Stimulated activated CD4-positive, alpha-beta T cell treated with anti-CD3 and anti-CD28 coated beads, Interleukin-15, amount 100 ng/mL, for 1 hour (primary cell): ENCODE measurements at places on chromosomes 11 and 22.

DNA sequence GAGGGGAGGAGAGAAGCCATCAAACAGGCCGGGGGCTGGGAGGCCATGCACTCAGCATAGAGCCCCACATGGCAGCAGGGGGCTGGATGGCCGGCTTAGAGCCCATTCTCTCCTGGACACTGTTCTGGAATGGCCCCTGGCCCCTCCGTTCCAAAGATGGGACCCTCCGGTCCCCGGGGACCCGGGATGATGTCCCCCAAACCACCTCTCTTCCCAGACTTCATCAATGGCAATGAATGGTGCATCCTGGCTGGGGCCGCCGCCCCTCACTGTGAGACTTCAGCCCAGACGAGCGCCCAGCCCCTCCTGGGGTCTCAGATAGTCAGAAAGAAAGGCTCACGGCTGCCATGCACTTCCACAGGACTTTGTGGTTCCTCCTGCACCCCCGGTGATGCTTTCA lies 13.8 kb upstream of the RTN4R start:
- no peak for DNase-seq

GRCh38 chr11:44133335-44133946 lies 38.0 kb downstream of the EXT2 start:
- no peak for DNase-seq

DNA sequence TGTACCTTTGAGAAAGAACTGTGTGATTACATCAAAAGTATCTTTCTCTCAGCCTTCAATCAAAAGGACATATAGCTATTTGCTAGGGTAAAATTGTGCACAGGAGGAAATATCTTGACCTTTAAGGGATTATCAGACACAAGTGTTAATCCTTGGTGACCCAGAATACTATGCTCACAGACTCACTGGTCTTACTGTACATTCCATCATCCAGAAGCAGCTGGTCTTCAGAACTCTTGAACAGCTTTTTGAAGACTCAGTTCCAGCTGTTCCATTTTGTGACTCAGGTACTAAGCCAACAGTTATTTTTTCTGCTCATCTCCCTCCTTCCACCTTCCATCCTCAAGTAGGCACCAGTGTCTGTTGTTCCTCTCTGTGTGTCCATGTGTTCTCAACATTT lies 19.8 kb downstream of the ZBED5 start:
- no peak for DNase-seq

DNA sequence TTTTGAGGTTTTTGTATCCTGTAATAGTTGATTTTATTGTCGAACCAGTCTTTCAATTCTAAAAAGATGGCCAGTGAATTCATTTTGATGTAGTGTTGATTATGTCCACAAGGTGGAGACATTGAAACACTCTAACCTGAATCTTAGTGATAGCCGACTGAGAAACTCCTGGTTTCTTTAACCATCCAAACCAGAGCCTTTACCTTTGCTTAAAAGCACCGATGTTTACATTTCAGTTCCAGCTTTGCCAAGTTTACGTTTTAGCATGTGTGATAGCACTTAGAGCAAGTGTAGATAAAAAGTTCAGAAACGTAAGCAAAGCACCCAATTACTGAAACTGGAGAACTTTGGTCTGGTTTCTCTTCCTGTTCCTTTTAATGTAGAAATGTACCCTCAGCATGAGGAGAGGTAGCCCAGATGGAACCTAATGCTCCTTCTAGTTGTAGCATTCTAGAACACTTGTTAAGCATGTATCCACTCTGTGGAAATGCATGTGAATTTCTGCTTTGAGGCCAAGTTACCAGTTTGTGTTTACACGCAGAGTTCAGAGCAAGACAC lies 208.6 kb downstream of the DBX1 start:
- no peak for DNase-seq

- no peak for DNase-seq
Measured at GRCh38 chr11:17544181-17544622, at the start of gene USH1C. TSS of gene USH1C (minus strand) at chr11:17544416. CDS start at chr11:17544307, 109 bp downstream.

DNA sequence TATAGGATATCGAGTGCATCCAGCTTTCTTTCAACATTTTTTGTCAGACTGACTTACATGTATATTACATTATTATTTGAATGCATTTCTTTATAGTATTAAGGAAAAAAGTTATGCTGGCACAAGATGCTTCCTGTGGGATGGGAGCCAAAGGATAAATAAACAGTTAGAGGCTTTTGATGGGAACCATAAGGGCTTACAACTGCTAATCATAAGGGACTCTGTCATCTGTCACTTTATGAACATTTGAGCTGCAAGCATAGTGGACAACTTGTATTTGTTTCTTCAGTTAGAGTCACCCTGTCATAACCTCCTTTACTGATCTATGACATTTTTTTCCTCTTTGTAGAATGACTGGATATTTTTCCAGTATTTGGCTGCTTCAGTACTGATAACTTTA lies 132.4 kb upstream of the CHORDC1 start:
- no peak for DNase-seq

GRCh38 chr22:43446916-43447315 lies 35.1 kb downstream of the MPPED1 start:
- DNase-seq = no peak

GRCh38 chr11:20211691-20212090 lies 51.4 kb upstream of the DBX1 start:
- DNase-seq = no peak

DNA sequence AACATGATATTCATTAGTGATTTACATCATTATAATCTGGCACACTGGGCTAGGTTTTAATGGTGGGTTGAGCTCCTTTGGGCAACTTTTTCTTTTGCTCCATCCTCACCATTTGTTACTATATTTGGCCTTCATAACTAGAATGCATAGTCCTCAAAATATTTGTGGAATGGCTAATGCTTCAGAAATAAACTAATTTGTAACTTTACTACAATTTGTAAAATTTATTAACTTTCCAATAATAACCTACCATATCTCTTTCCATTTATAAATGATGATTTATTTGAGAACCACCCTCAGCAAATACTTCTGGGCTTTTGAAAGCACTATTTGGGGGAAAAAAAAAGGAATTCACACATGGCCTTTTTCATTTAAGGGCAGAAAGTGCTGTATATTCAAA lies 79.7 kb downstream of the LARGE2 start:
- no peak for DNase-seq

GRCh38 chr11:62752177-62752785 lies 1.7 kb downstream of the ZBTB3 start:
- DNase-seq = no peak

DNA sequence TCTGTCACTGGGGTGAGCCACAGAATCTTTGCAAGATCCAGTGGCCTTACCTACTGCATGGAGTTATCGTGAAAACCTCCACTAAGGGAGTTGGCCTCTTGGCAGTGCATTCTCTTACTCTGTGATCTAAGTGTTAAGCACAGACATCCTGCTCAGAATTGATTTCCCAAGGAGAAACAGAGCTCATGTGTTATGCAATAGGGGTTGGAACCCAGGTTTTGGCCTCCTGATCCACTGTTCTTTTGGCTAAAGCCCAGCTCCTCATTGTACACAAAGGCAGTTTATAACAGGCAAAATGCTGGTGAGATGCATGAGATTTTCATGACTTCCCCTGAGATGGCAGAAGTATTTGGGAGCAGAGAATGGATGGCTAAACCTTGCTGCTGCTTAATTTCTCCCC lies 11.8 kb downstream of the DTX4 start:
- DNase-seq = no peak

- no peak for DNase-seq
Measured at GRCh38 chr11:88355887-88356286, 18.4 kb upstream of the CTSC start.

- no peak for DNase-seq
Measured at GRCh38 chr11:20631519-20632168, 32.2 kb downstream of the SLC6A5 start.

GRCh38 chr11:81852896-81853295 lies 880.8 kb downstream of the FAM181B start:
- DNase-seq = no peak

GRCh38 chr11:112511271-112511670 lies 250.6 kb upstream of the PLET1 start:
- DNase-seq = no peak

DNA sequence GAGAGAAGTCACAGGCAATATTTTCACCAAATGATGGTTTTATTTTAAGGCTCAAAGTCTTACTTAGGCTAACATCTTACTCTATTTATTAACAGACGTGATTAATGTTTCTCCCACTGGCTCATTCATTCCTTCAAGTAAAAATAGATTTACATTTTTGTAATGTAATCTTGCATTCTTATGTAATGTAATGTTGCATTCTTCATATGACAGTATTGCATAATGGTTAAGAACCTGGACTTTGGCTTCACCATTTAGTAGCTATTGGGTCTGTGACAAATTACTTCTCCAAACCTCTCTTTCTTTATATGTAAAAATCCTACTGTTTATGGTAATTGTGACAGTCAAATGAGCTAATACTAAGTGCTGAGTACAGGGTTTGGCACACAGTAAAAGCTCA lies 3.3 kb upstream of the DIXDC1 start:
- no peak for DNase-seq

DNA sequence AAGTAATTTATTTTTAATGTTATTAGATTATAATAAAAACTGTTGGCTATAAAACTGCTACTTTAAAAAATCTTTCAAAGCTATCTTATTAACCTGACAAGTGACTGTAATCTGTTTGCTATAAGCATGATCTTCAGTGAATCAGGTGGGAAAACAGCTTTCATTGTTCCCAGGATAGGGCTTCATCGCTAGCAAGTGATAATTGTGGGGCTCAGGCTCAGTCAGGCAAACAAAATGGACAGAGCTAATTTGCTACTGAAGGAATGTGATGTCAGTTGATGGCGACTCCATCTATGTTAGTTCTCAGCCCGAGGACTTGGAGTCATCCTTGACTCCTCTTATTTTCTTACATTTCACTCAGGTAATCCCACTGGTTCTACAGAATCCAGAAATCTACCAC lies 125.0 kb downstream of the RASSF10 start:
- DNase-seq = no peak

- no peak for DNase-seq
Measured at GRCh38 chr11:47889714-47890441, 41.7 kb upstream of the NUP160 start.

- no peak for DNase-seq
Measured at GRCh38 chr11:12692229-12693075, 18.2 kb downstream of the TEAD1 start.

DNA sequence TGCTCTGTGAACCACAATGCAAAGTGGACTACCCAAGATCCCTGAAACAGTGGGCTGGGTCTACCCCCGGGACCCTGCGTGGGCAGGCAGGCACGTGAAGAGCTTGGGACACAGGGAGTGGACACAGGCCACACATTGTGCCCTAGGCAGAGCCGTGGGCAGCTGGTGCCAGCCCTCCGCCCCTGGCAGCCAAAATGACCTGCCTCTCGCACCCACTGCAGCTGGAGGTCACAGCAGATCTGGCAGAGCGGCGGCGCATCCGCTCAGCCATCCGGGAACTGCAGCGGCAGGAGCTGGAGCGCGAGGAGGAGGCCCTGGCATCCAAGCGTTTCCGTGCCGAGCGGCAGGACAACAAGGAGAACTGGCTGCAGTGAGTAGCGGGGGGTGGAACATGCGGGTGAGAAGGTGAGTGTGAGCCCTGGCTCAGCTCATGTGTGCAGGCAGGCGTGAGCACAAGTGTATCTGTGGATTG lies 6.7 kb downstream of the SMTN start:
- no peak for DNase-seq

DNA sequence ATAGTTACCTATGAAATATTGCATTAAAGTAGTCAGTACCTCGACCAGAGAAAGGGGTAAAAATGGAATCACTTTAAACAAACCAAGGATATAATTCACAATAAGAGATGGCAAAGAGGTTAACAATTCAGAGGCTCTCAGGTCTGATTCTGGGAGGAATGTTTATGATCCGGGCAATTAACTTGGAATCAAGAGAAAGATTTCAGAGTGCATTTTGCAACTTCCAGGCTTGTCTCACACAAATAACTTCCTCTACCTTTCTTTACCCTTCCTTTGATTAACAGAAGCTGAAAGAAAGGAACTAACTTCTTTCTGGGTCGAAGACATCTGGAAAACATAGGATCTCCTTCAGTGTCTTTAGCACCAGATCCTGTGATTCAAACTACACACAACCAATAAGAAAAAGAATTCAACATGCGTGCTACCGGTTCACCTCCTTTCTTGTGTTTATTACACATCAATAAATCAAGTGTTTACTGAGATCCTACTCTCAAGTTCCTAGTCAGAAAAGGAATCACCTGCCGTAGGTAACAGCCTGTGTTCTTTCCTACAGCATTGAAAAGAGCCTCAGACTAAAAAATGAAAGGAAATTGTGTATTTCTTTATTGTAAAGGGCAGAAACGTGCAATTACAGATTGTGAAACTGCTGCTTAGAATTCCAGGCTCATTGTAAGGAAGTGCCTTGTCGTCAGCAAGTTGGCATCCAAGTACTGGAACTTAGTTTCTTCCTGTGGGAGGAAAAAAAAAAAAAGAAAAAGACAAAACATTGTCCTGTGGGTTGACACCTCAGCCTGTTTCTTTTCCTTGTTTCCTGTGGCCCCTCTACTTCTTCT lies 29.5 kb downstream of the CARD18 start:
- DNase-seq = no peak

DNA sequence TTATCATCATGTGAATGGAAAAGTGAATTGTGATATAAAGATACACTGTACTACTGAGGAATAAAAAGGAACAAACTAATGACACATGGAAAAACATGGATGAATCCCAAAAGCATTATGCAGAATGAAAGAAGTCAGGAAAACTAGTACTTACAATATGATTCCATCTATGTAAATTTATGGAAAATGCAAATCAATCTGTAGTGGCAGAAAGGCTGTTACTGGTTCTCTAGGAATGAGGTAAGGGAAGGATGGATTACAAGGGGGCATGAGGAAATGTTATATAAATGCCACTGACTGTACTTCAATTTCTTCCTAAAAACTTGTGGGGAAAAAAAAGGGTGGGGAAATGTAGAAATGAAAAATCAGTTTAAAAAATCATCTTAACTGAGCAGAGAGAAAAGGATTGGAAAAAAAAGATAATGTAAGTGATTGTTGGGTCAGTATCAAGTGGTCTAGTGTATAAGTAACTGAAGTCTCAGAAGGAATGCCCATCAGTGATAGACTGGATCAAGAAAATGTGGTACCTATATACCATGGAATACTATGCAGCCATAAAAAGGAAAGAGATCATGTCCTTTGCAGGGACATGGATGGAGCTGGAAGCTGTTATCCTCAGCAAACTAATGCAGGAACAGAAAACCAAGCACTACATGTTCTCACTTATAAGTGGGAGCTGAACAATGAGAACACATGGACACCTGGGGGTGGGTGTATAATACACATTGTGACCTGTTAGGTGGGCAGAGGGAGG lies 48.8 kb downstream of the USP35 start:
- no peak for DNase-seq

- DNase-seq = no peak
Measured at GRCh38 chr11:73271936-73272679, at the start of gene P2RY6. TSS of gene P2RY6 (plus strand) at chr11:73272338. CDS start at chr11:73296519, 24,181 bp downstream.
